ENCODE measurements at places on chromosomes 13 and 19. TPM values are rescaled to one million over a fixed set of nuclear protein-coding genes. Genes with fewer than 3 reads are reported as not detected.

GAPDHS gene
- 0.20 TPM for total RNA-seq

RASGRP4 gene
- total RNA-seq = 1.8 TPM

AMER2 gene
- total RNA-seq = 0.49 TPM

ARHGAP33 gene
- 5.1 TPM for total RNA-seq

CLDND2 gene
- not detected for total RNA-seq

ZNF91 gene
- 103 TPM for total RNA-seq

ZNF100 gene
- 11.4 TPM for total RNA-seq

CACNG8 gene
- under 0.01 TPM for total RNA-seq

CGB5 gene
- total RNA-seq = not detected

MAST1 gene
- 0.49 TPM for total RNA-seq

KIR3DL2 gene
- not detected for total RNA-seq

MISP gene
- 1.2 TPM for total RNA-seq

PRODH2 gene
- total RNA-seq = not detected

ZNF773 gene
- total RNA-seq = 9.4 TPM

LGALS14 gene
- not detected for total RNA-seq

KLK14 gene
- total RNA-seq = 9.5 TPM

LPAR2 gene
- total RNA-seq = 4.9 TPM

KLC3 gene
- 26.0 TPM for total RNA-seq

SCEL gene
- 90.1 TPM for total RNA-seq

KLF12 gene
- 17.6 TPM for total RNA-seq

ADGRE1 gene
- 0.79 TPM for total RNA-seq

ZNF568 gene
- total RNA-seq = 18.9 TPM

CYP2A6 gene
- not detected for total RNA-seq

GFY gene
- total RNA-seq = not detected

RFXAP gene
- total RNA-seq = 4.3 TPM

KCNRG gene
- total RNA-seq = 4.5 TPM

FAM216B gene
- not detected for total RNA-seq

TBXA2R gene
- 1.2 TPM for total RNA-seq

SHISA7 gene
- total RNA-seq = 0.10 TPM

COMP gene
- total RNA-seq = 10.9 TPM

RNF17 gene
- not detected for total RNA-seq

C5AR1 gene
- total RNA-seq = 3.3 TPM

ZNF90 gene
- total RNA-seq = 7.5 TPM

PSG1 gene
- not detected for total RNA-seq

NRTN gene
- 2.2 TPM for total RNA-seq

RASL11A gene
- 4.6 TPM for total RNA-seq

IRGC gene
- not detected for total RNA-seq

LGALS7B gene
- total RNA-seq = 285 TPM

ICAM1 gene
- total RNA-seq = 11.3 TPM

SLC1A6 gene
- total RNA-seq = 11.4 TPM

MTUS2 gene
- total RNA-seq = 1.2 TPM
